LHCN-M2 (cell line): ENCODE measurements at places on chromosomes 1 and 21.

GRCh38 chr1:31586376-31587327 lies 10.3 kb downstream of the TINAGL1 start:
- no peak for DNase-seq

GRCh38 chr1:36715797-36716196 lies 233.1 kb upstream of the CSF3R start:
- DNase-seq = no peak

DNA sequence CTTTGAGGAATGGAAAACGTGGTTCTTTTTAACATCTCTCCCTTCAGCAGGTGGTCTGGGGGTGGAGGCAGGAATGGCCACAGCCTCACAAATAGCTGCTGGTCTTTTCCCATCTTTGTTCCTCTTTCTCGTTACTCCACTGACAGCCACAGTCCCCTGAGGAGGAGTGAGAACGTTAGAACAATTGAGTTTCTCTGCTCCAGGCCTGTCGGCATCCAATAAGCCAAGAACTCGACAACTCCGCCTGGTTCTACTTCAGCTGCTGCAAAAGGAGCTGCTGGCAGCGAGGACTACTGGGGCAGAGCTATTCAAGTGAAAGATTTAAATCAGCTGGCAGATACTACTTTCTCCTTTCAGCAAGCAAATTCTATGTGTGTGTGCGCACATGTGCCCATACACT lies 169.5 kb upstream of the GALNT2 start:
- DNase-seq = no peak

DNA sequence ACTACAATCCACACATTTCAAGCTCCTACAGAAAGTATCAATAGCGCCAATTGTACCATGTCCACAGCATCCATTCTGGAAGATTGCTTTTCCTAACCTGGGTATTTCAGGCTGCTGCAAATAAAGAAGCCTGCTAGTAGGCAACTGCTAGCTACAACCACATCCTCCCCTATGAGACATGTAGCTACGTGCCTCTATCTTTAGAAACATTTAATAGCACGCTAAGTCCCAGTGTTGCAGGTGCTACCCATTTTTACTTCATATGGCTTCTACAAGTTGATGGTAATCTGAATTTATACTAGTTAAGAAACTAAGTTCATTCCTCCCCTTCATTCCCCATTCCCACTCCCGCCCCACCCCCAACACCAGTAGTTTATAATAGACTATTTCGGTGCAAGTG lies 7.4 kb upstream of the AMPD1 start:
- no peak for DNase-seq

DNA sequence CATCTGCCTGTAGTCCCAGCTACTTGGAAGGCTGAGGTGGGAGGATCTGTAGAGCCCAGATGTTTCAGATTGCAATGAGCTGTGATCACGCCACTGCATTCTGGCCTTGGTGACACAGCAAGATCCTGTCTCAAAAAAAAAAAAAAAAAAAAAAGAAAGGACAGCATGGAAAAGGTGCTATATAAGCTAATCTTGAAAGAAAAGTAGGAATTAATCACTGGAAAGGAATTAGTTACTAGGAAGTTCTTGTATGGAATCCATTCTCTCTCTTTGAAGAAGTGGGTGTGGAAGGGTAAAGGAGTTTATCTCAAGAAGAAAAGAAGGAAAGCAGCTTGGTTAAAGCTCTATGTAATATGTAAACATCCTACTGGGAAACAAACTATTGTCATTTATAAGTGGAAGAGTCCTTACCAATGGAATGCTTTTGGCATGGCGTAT lies 339.2 kb downstream of the DPYD start:
- DNase-seq = no peak

DNA sequence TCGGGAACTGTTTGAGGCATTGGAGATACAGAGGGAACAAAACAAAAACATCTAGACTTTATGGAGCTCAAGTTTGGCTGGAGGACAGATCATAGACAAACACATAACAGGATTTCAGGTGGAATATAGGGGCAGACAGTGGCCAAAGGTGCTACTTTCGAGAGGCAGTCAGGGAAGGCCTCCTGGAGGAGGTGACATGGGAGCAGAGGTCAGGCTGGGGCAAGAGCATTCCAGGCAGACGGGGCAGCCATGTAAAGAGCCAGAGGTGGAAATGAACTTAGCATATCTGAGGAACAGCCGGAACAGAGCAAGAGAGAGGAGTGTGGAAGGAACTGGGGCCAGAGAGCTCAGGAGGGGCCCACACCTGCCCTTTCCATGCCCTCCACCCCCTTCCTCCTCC lies 122.3 kb downstream of the DMRTB1 start:
- no peak for DNase-seq

DNA sequence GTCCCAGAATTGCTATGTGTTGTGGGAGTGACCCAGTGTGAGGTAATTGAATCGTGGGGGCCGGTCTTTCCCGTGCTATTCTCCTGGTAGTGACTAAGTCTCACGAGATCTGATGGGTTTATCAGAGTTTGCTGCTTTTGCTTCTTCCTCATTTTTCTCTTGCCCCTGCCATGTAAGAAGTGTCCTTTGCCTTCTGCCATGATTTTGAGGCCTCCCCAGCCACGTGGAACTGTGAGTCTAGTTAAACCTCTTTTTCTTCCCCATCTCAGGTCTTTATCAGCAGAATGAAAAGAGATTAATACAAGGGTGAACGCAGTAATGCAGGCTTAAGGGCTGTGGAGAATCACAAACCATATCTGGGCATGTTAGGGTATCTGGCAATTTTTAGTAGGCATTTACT lies 624.0 kb downstream of the USP25 start:
- DNase-seq = no peak

DNA sequence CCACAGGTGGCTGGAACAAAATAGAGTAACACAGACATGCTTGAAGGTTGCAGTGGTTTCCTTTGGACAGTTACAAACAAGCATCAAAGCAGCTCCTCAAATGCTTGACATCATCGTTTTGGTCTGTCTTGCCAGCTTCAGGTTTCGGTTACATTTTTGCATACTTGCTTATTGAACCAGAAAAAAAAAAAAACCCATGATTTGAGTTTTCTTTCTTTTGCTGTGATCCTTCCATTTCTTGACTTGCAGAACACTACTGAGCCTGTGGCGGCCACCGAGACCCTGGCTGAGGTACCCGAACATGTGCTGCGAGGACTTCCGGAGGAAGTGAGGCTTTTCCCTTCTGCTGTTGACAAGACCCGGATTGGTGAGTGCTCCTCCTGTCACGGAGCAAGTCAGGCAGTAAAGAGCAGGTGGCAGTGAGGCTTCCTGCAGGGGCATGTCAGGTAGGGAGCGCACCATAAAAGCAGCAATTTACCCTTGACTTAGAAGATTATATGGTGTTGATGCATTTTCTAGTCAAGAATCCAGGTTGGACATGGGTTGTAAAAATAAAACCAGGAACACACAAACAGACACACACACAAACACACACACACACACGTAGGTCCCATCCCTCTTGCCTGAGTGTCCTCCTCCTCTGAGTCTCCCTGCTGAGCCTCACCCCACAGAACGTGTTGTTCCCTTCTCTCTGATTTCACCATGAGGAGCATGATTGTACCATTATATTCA lies 30.9 kb downstream of the PRDM2 start:
- peak; percentile 5 for DNase-seq

- DNase-seq = no peak
Measured at GRCh38 chr1:46592823-46593222, 11.2 kb downstream of the MKNK1 start.

GRCh38 chr1:22500058-22500457 lies 48.4 kb downstream of the ZBTB40 start:
- no peak for DNase-seq

GRCh38 chr21:41770901-41771624 lies 4.2 kb upstream of the RIPK4 start:
- DNase-seq = no peak

DNA sequence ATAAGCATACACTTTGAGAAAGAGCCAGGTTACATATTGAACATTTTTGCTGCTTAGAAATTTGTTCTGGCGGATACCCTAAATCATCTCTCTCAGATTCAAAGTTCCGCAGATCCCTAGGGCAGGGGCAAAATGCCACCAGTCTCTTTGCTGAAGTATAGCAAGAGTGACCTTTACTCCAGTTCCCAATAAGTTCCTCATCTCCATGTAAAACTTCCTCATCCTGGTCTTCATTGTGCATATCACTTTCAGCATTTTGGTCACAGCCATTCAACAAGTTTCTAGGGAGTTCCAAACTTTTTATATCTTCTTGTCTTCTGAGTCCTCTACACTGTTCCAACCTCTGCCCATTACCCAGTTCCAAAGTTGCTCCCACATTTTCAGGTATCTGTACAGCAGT lies 23.3 kb upstream of the LYPD8 start:
- no peak for DNase-seq

GRCh38 chr1:98749152-98749756 lies 87.7 kb downstream of the SNX7 start:
- peak; percentile 26 for DNase-seq

DNA sequence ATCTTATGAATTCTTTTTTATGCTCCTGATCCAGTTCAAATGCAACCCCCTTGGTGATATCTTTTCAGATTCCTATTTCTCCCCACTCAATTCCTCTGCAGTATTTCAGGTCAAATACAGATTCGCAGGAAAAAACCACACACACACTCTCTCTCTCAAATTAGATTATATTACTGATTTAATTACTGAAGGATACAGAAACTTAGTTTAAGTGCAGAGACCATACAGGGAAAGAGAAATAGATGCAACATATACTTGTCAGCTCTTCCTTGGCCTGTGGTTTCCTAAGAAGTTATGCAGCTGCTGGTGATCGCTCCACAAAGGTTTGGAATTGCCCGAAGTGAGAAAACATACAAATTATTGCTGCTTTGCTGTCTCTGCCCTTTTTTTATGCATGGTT lies 400.9 kb downstream of the AGBL4 start:
- no peak for DNase-seq

- DNase-seq = no peak
Measured at GRCh38 chr1:47444562-47445465, 7.0 kb downstream of the FOXD2 start.

DNA sequence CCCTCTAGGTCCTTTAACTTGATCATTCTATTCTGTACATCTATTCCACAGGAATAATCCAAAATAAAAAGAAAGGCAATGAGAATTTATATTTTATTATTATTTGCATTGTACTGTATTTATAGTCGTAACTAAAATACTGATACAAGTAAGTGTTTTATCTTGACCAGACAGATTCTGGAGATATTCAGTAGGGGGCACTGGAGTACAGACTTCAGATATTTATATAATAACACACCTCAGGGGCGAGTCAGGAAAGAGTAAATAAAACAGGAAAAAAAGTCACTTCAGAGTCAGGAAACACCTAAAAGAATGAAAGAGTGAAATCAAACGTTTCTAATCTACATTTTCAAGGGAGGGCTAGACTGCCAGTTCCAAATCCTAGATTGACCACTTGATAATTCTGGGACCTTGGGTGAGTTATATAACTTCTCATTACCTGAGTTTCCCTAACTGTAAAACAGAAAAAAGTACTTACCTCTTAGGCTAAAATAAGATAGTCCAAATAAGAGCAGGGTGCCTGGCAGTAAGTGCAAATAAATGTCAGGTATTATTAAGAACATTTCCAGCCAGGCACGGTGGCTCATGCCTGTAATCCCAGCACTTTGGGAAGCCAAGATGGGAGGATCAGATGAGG lies 31.1 kb upstream of the MTF1 start:
- DNase-seq = peak; percentile 50

GRCh38 chr1:61682891-61683290 lies 42.0 kb downstream of the TM2D1 start:
- DNase-seq = no peak
